ENCODE measurements at places on chromosomes 2 and 18.

DNA sequence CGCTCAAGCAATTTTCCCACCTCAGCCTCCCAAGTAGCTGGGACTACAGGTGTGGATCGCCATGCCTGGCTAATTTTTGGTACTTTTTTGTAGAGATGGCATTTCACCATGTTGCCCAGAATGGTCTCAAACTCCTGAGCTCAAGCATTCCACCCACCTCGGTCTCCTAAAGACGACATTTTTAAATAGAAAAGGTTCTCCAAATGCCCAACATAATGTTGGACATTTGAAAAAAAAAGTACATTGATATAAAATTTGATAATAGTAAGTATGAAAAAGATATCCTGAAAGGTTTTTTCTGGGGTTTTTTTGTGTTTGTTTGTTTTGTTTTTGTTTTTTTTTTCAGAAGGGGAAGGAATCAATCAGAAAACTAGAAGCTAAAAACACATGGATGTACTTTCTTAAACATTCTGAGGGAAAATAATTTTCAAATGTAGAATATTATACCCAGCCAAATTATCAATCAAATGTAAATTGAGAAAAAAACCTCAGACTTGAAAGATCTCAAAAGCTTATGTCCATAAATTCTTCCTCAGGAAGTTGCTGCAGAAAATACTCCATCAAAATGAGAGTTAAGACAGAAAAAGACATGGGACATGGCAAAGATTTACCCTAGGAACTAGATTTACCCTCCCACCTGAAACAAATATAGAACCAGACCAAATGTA lies 42.8 kb upstream of the MYCN start:
- DNase-seq: no peak

DNA sequence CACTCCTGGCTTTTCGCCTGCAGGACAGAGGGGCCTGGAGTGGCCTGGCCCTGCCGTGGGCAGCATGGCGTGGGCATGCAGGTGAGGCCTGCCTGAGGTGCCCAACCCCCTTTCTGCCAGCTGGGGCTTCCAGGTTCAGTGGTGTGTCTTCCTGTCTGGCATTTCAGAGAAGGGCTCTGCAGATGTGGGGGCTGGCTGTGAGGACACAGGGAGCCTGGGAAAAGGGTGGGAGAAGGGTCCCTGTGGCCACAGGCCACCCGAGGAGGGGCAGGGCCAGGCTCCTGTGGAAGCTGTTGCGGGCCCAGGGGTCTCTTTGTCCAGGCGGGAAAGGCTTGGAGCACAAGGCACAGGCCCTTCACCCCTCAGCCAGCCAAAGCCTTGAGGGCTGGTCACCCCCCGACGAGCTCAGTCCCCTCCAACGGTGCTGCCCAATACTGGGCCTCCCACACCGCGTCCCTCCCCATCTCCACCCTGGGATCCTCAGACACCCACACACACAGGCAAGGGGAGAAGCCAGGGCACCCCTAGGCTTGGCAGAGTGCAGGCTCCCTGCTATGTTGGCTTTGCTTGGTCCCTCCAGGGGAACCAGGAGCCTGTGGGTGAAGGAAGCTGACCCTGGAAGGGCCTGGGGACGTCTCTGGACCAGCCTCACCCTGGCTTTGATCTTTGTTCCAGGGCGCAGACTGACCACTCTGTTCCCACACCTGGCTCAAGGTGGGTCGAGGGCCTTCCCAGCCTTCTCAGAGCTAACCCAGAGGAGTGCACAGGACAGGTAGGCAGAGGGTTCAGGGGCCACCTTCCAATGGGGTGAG lies 3.7 kb upstream of the AQP12A start:
- no peak for DNase-seq

GRCh38 chr2:132623096-132623839 lies 46.7 kb downstream of the LYPD1 start:
- DNase-seq: peak; percentile 47

DNA sequence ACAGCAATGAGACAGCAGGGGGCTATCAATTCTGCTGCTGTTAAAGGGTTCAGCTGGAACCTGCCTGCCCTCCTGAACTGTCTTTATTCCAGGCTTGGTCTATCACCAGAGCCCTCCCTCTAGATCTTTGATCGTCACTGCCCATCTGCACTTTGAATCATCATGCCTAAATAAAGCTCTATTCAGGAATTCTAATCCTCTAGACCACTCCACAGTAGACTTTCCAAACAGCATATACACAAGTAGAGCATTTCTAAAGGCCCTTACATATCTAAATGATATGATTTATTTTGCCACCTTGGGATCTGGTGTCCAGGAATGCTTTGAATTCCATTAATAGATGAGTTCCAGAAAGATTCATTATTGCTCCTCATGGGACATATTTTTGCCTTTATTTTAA lies 542.1 kb upstream of the SYT4 start:
- DNase-seq: no peak

- no peak for DNase-seq
Measured at GRCh38 chr2:106168657-106169056, 25.4 kb downstream of the UXS1 start.

DNA sequence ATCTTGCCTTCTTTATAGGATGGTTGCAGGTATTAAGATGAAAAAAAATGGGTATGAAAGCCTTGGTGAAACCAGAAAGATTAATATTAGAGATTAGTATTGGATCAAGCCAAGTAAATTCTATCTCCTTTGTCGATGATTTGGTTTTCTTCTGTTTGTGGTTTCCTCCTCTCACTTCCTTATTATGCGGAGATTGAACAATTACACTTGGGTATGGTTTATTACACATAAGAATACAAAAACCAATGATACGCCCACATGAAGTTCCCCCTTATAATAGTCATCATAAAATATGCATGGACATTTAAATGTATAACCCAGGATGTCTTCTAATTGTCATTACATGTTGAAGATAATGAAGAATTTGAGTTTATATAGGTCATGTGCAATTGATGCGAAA lies 4.9 kb downstream of the LTBP1 start:
- no peak for DNase-seq

DNA sequence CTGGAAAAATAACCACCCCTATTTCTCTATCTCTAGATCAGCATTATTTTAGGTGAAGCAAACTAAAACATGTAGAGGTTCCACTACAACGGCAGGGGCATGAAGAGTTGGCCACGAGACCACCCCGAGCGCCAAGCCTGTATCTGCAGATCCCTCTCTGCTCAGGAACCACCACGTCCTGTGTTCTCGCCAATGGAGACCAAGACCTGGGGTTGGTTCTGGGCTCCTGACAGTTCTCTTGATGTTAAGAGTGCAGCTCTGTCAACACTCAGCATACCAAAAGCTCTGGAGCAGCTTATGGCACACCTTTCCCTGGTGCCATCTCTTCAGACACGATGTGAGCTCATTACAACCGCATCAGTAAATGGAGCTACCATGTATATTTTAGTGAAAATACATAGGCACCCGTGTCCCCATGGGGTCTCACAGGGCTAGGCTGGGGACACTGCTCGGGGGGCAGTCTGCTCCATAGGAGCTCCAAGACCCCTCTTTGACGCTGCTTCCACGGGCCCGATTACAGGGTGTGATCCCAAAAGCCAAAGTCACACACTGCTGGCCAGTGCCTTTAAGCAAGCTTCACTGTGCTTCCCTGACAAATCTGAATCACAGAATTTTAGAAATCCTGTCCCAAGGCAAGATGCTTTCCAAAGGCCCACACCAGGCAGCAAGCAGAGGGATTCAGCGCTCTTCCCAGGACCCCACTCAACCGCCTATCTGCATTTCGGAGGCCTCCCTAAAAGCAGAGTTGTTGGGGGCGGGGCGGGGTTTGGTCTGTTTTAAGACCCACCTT lies 72.2 kb downstream of the EMILIN2 start:
- DNase-seq: no peak

DNA sequence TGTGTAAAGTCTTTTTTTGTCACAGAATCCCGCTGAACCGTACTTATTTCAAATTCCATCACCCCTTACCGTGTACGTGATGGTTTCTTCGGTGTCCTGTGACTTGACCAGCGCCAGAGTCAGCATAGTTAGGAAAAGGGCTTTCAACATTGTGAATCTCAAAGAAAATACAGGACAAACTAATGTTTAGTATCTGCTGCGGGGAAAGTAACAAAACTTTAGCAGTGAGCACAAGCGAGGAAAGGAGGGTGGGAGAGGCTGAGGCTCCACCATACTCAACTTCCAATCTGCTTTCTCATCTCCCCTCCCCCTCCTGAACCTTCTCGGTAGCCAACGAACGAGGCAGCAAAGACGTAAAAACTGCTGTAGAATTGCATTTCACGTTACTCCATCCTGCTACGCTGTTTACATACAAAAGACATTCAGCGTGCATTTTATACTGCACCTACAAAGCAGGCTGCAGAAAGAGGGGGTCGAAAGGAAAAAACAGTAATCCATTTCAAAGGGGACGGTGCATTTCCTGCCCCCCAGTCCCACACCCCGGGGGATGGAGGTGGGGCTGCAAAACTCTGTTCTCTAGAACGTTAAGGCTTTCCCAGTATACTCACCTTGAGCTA lies 1.2 kb downstream of the EFEMP1 start:
- DNase-seq: no peak

DNA sequence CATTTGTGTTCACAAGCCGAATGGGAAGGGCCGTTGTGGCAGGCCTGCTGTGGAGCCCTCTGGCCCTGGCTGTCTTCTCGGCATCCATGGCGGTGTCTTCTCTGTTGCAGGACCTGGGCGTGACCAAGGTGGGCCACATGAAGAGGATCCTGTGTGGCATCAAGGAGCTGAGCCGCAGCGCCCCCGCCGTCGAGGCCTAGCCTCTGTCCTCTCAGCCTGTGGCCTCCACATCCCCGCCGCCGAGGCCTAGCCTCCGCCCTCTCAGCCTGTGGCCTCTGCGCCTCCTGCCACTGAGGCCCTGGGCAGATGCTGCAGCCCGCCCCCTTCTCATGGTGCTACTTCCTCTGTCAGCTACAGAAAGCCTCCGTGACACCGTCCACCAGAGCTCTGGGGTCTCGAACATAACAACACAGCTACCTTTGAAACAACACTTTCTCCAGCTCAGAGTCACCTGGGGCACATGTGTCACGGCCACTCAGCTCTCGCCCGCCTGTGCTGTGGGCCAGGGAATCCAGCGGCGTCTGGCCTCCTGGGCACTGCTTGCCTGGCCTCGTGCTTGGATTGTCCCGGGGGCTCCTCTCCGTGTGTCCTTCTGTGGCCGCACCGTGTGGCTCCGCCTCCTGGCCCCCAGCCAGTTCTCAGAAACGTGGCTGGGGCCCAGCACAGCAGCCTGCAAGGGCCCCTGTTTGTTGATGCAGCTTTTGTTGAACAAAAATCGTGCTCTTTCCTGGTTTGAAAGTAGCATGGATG lies 97.1 kb downstream of the USP40 start:
- DNase-seq: peak; percentile 89

GRCh38 chr2:79702905-79703304 lies 190.1 kb downstream of the CTNNA2 start:
- no peak for DNase-seq

DNA sequence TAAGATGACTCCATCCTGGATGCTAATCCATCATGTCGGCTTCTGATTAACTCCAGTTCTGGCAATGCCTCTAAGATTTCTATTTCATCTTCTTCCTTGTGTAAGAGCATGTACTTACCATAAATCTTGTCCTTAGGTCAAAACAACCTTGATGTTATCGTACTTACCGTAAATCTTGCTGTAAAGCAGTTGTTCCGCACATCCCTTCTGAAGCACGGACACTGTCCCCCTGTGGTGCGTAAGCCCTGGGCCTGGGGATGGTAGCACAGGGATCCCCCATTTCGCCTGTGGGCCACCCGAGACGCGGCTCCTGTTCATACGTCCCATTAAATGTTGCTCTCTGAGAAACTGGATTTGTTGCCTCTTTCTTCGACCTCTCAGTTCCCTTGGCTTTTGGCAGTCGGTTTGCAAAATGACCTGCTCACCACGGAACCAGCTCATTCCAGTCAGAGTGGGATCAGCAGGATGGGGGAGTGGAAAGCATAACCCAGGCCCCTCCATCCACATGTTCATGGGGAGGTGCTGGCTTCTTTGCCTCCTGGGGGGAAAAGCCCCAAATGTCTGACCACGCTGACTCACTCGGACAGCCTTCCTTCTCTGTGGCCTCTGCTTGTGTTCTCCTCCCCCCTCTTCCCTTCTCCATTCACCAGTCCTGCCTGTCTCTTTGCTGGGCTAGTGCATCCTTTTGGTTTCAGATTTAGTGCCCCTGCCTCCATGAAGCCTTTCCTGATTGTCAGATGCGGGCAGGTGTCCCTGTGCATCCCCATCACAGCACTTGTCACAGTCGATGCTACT lies 49.9 kb downstream of the RAB31 start:
- DNase-seq: no peak

- DNase-seq: no peak
Measured at GRCh38 chr2:97935719-97936161, 60.0 kb downstream of the TMEM131 start.

DNA sequence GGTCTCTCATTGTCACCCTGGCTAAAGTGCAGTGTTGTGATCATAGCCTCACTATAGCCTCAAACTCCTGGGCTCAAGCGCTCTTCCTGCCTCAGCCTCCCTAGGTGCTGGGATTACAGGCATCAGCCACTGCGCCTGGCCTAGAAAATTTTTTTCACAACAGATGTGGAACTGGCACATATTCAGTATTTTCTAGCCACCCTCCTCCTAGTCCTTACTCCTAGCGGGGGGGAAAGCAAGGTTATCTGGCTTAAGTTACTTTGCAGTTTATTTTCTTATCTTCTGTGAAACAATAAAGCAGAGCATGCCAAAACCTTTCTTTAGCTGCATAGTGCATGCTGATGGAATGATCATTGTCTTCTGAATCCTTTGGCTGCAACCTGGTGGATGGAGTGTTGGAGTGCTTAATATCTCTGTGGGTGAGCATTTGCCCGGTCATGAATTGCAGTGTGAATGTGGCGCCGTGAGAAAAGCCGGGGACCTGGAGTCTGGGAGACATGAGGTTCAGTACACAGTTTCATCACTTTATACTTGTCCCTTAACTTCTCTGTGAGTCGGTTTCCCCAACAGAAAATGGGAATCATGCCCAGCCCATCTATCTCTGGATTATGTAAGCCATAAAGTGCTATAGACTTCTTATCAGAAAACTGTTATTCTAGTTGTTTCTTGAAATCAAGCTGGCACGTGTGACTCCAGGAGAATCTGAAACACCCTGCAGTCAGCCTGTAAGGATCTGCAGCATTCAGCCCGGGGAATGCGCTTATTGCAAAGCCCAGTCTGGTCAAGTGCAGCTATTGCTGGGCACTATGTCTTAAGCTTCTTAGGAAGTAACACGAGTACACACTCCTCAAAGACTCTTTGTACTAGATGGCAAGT lies 38.2 kb upstream of the MAP3K20 start:
- DNase-seq: no peak

DNA sequence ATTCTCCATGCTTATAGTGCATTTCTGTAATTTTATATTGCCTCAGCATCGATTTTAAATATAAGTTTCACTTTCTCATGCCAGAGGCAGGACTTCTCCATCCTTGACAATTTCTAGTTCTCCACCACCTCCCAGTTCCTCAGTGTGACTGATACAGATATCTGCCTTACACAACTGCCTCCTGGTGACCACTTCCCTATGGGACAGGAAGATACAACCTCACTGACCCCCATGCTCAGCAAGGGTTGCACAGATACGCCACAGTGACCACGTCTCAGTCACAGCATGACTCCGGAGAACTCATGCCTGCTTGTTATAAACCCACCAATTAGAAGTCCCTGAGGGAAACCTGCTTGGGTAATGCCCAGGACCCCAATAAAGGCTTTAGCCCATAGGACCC lies 284.0 kb upstream of the MC4R start:
- DNase-seq: no peak

- DNase-seq: no peak
Measured at GRCh38 chr2:126696644-126697520, 40.9 kb downstream of the GYPC start.
